ENCODE measurements at places on chromosomes 11 and 22.
A peak's percentile ranks its signal among the peaks of the same experiment; 100 is the strongest.

DNA sequence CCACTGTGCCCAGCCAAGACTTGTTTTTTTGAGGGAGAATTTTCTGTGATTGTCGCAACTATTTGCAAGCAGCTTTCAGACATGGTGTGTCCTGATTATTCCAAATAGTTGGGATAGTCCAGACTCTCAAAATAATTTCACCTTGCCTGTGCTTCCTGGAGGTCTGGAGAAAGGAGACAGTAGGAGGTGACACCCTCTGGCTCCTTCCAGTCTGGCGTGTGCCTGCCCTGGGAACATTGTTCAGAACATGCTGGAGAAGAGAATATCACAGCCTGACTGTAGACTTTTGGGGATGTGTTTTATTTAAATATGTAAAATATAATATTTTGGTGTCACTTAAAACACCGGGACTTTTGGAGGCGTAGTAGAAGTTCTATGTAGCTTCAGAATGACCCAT, 14.9 kb downstream of the ZNRF3 start:
- no peak for DNase-seq

- DNase-seq = no peak
Observed at GRCh38 chr11:12118949-12119348, 8.6 kb downstream of the MICAL2 start.

GRCh38 chr11:57283231-57283990, 41.3 kb downstream of the TNKS1BP1 start:
- DNase-seq = no peak

DNA sequence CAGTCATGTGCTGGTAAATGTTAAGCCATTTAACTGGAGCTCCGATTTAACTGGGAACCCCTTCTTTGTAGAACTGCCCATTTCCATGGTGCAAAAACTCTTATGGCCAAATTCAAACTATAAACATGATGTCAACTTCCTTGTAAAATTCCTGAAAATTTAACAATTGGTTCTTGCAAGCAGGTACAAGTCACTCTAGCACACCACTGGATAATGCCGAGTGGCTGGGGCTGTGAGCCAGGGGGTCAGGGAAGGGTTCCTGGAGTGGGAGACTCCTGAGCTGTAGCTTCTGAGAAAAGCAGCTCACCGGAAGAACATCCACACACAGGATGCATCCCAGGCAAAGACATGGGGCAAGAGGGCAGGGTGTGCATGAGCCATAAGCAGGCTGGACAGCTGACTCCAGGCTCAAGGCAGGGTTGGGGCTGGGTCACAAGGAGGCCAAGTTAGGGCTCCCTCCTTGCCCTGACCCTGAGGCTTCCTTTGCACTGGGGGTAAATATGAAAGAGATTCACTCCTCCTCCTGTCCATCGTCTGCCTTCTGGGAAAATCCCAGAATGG, 18.2 kb downstream of the P2RY2 start:
- DNase-seq = no peak

DNA sequence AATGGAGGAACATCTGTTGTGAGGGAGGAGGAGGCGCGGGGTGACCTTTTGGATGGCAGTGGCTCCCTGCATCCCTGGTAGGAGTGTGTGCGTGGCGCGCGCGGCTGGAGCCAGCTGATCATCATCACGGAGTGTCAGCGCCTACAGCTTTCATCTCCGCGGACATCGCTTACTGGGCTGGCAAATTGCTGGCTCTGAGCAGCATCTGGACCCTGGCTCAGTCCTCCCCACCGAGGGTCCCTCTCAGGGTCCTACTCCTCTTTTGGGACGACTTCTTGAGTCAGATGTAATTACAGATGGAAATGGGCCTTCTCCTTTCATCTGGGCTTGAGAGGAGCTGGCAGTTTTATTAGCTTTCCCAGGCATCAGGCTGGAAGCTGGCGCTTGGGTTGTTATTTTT, 85.3 kb downstream of the CACNA1I start:
- no peak for DNase-seq

- no peak for DNase-seq
Observed at GRCh38 chr11:125441648-125442410, 54.2 kb downstream of the FEZ1 start.

DNA sequence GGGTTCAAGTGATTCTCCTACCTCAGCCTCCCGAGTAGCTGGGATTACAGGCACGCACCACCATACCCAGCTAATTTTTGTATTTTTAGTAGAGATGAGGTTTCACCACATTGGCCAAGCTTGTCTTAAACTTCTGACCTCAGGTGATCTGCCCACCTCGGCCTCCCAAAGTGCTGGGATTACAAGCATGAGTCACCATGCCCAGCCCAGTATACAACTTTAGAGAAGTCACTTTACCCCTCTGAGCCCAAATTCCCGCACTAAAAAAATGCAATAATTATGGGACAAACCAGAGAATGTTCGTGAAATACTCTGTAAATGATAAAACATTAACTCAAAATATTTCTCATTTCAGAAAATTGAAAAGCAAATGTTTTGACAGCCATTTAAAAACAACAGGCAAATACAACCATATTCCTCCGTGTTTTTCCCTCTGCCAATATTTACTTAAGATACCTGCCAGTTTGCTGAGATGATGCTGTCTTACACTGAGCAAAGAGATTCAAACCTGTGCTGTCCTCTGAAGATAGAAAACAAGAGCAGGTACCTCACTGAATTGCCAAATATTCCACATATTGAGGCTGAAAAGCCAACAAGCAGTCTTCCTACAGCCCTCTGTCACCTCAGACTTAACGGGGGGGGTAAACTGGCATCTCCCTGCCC, 9.6 kb downstream of the PLEKHA7 start:
- DNase-seq = no peak

DNA sequence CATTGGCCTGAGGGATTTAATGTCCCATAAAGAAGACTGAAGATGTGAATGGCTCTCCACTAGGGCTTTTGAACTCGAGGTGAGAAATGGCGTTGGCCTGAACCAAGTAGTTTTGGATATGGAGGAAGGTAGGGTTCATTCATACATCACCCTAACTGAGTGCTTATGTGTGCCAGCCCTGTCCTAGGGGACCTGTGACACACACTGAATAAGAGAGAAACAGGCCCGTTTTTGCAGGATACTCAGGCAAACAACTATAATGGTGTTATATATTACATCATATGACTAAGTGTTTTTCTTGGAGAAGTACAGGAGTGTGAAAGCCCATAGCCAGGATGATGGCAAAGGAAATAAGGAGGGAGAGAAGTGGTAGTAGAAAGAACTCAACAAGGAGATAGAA, 368.1 kb downstream of the TMEM135 start:
- DNase-seq = no peak

DNA sequence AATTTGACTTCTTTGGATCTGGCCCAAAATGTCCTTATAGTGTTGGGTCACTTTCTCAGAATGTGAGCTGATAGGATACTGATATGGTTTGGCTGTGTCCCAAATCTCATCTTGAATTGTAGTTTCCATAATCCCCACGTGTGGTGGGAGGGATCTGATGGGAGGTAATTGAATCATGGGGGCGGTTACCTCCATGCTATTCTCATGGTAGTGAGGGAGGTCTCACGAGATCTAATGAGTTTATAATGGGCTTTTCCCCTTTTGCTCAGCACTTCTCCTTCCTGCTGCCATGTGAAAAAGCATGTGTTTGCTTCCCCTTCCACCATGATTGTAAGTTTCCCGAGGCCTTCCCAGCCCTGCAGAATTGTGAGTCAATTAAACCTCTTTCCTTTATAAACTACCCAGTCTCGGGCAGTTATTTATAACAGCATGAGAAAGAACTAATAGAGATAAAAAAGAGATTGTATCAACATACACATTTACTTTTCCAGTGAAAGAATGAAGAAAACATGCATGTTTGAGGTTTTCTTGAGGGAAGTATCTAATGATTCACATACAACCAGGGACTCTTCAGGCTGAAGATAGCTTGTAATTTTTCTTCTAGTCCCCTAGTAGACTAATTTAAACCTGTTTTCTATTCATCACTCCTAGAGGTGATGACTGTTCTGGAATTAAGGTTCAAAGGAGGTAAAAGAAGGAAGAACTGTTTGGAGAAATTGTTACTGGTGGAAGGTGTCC, 17.3 kb upstream of the CSTF3 start:
- DNase-seq = no peak

DNA sequence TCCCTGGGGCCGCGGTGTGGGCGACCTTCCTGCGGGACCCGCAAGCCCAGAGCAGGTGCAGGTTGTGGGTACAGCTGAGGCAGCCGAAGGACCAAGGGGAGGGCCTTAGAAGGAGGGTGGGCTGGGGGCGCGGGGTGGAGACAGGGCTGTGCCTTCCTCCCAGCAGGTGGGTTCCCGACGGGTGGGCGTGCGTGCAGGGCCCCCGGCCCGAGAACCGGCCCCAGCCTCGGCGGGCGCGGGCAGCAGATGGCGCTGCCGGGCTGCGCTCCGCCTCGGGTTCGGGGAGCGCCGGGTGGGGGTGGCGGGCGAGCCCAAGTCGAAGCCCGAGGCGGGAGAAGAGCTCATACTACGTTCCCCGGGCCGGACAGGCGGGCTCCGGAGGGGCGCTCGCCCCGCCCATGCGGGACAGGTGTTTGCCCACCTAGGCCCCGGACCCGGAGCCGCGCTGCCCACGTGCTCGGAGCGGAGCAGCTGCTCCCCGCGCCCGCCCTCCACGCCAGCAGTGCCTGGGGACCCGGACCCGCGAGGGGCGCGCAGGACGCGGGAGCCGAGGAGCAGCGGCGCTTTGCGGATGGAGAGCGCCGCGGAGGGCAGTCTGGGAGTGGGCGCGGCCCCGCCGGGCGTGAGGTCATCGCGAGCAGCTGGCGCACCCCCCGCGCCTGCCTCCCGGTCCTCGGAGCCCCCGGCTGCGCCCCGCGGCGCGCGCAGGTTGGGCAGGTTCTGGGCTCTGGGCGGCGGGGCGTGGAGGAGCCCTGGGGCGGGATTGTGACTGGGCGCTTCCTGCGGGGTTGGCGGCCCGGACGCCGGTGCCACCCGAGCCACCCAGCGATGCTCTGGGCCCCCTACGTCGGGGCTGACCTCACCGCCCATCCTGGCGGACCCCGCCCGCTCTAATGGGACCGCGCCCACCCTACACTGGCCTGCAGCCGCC, 25.3 kb downstream of the DUSP8 start:
- DNase-seq = no peak

- no peak for DNase-seq
Observed at GRCh38 chr22:27692243-27692642, 109.3 kb downstream of the MN1 start.

GRCh38 chr11:82533628-82534327, 199.9 kb downstream of the FAM181B start:
- no peak for DNase-seq

- DNase-seq = no peak
Observed at GRCh38 chr22:26558248-26558895, 31.6 kb downstream of the TPST2 start.

DNA sequence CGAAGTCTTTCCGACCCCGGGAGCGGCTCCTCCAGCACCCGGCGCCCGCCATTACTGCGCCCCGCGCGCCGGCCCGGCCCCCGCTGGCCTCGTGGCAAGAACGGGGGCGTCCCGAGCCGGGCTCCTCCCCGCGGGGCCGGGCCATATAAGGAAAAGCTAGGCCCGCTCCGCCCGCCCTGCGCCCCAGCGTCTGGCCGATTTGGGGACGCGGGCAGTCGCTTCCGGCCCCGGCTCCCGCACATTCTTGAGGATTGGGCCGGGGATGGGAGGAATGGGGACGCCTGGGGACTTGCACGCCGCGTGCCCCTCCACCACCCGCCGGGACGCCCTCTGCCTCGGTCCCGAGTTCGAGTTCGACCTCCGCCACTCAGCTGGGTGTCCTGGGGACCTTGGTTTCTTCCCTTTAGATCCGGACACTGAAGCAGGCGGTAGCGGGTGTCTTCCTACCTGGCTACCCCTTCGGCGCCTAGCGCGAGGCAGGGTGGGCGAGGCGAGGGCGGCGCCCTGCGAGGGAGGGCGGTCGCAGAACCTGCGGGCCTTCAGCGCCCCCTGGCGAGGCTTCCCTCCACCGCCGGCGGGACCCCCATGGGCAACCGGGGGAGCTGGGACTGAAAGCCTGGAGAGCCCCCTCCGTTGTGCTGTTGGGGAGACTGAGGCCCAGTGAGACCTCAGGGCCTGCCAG, 3.8 kb downstream of the SMTN start:
- no peak for DNase-seq

DNA sequence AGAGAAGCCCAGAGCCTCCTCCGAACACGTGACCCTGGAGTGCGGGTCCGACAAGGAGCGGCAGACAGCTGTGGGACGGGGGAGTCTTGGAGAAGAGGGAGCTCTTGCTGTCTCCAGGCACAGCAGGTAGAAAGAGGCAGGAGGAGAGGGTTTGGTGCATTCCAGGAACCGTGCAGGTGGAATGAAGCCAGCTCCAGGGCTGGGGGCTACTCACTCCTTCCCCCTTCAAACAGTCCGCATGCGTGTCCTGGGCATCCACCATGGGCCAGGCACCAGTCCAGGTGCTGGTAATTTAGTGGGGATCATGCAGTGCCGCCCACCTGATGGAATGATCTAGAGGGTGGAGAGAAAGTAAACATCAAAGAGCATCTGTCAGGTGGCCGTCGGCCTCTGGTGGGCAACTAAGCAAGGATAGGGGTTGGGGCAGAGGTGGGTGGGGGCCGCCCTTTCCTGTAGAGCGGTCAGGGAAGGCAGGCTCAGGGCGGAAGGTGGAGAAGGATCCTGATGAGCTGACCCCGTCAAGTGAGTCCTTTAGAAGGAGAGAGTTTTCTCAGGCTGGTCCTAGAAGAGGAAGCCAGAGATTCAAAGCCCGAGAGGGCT, 850.0 kb downstream of the TBC1D22A start:
- no peak for DNase-seq

- peak; percentile 60 for DNase-seq
Observed at GRCh38 chr11:125170510-125171031, 6.0 kb downstream of the PKNOX2 start.

- DNase-seq = peak; percentile 32
Observed at GRCh38 chr11:108647701-108648527, 17.0 kb upstream of the DDX10 start.

DNA sequence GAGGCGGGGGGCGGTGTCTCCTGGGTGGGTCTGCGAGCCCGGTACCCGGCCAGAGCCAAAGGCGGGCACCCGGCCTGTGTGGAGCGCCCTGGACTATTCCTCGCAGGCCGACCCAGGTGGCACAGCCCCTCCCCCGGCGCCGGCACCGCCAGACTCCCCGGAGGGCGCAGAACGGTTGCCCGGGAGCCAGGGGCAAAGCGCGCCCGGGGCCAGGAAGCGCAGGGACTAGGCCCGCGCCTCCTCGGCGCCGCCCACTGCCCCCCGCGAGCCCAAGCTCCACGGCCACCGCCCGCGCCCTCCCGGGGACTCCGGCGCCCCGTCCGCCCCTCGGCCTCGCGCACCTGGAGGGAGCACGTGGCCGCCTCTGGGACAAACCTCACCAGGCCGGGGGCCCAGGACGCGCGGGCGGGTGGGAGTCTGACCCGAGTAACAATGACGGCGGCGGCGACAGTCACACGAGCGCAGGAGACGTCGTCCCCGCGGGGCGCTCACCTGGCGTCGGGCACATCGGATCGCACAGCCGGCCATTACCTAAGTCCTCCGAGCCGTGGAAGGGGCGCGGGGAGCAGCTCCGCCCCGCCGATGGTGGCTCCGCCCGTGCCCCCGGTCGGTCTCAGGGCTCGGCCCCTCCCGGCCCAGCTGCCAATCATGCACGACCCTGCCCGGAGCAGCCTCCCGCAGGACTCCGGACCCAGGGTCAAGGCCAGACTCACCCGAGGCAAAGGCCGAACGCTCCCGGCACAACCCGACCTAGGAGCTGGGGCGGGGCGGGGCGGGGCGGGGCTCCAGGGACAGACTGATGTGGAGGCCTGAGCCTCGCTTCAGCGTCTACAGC, 7.4 kb downstream of the PLXNB2 start:
- DNase-seq = no peak

All from forelimb muscle (tissue), 1 donor.